Central memory CD4-positive, alpha-beta T cell (primary cell): ENCODE measurements at places on chromosomes 2 and 18.

DNA sequence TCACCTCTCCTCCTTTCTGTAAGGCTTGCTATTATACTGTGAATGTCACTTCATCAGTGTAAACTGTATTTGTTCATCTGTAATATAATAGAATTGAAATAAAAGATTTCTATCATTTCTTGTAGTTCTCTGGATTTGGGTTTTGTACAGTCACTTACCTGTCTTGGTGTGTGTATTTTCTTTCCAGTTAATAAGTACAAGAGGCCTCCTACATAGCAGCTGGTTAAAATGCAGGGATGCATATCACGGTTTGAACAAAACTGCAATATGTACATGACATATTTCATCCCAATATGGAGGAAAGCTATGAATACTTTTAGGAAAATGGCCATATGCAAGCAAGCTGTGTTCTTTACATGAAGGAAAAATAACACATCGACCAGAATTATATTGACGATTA, 5.4 kb upstream of the STAT1 start:
- no peak for DNase-seq

GRCh38 chr2:70247364-70248180, 856 bp downstream of the TIA1 start:
- no peak for DNase-seq

- DNase-seq = no peak
Measured at GRCh38 chr2:70192516-70192915, 1.7 kb upstream of the C2orf42 start.

DNA sequence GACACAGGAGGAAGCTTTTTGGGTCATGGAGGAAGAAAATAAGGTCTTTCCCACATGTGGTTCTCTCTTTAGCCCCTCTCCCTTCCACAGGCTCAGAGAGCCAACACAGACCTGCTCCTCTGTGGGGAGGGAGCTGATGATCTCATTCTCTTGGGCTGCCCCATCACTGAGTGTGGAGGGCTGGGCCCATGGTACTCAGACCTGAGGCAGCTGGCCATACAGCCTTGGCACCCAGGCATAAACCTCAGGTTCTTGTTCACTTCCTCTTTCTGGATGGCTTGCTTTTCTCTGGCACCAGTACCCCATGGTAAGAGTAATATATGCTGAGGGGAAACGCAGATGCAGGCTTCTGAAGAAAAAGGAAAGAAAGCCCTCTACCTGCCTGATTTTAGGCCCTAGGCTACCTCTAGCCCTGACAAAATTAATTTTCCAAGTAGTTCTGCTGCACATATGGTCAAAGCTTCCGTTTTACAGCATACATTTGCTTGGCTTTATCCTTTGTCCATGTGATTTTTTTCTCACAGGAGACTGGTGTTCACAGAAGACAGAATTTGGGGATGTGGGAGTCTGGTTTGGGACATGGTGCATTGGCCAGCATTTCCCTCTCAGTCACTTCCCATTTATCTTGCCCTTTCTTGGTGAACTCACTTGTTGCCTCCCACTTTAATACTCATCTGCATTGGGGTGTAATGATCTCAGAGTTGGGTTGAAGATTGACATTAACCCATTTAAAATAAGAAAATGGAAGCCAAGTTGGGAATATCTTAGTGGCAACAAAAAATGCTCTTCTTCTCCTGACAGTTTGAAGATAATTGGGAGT, 11.1 kb downstream of the DHRS9 start:
- no peak for DNase-seq

DNA sequence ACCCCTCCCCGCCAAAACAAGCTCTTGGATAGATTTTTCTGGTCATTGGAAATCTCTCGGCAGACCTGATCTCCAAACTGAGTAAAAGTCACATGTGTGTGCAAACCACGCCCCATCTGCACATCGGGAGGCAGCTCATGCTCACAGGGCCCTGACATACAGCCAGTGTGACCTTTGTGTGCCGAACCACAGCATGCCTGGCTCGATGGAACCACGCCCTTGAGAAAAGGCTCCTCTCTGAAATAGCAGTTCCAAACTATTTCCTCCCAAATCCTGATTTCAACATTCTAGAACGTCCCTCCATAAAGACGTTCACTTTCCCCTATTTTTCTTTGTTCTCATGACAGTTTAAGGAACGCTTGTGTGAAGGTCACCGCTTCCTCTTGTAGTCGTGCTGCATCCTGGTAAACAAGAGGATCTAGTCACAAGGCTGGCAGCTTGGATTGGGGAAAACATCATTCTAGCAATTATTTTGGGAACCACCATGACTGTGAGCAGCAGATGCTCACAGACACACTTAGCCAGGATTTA, 59.3 kb upstream of the MAP4K4 start:
- no peak for DNase-seq

GRCh38 chr2:100589527-100589926, 26.7 kb downstream of the PDCL3 start:
- DNase-seq = no peak

DNA sequence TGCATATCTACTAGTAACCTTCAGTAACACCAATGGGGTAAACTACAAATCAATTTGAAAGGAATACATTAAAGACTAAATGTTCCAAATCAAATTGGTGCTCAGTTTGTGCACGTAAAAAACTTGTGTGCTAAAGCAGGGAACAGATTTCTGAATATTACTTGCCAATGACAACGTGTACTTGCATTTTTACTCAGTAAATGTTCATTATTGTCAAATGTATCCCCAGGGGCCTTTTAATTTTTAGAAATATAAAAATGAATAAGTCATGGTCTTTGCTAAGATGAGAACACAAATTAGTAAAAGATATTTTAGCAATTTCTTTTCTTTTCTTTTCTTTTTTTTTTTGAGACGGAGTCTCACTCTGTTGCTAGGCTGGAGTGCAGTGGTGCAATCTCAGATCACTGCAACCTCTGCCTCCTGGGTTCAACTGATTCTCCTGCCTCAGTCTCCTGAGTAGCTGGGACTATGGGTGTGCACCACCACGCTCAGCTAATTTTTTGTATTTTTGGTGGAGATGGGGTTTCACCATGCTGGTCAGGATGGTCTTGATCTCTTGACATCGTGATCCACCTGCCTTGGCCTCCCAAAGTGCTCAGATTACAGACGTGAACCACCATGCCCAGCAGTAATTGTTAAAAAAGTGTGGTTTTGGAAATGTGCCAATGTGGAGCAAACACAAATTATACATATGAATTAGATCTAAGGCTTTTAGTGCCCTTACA, 52.6 kb downstream of the PMAIP1 start:
- no peak for DNase-seq

GRCh38 chr18:33495278-33495677, 54.8 kb upstream of the CCDC178 start:
- DNase-seq = no peak

- no peak for DNase-seq
Measured at GRCh38 chr18:39341129-39341528, 1775.5 kb upstream of the CELF4 start.

GRCh38 chr2:3132466-3132865, 245.2 kb downstream of the EIPR1 start:
- DNase-seq = no peak

- DNase-seq = no peak
Measured at GRCh38 chr18:80200932-80201672, 46.2 kb downstream of the PARD6G start.

GRCh38 chr2:61436092-61436491, 34.8 kb downstream of the USP34 start:
- DNase-seq = no peak

GRCh38 chr2:2523461-2524347, 192.6 kb upstream of the MYT1L start:
- no peak for DNase-seq

DNA sequence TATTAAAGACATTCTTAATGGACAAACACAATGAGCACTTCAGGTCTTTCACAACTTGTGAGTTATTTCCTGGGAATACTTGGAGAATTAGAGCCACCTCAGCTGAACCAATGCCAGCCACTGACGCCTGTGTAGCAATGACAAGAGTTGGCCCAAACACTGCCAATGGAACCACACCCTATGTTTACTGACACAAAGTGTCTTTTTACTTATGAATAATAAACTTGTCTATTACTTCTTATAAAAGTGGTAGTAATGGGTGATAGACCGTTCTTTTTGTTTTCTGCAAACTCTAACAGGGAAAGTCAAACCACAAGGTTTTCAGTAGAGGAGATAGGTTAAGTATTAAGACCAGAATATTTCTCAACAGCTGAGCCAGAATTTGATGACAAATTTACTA, 12.5 kb upstream of the CHAC2 start:
- DNase-seq = no peak

DNA sequence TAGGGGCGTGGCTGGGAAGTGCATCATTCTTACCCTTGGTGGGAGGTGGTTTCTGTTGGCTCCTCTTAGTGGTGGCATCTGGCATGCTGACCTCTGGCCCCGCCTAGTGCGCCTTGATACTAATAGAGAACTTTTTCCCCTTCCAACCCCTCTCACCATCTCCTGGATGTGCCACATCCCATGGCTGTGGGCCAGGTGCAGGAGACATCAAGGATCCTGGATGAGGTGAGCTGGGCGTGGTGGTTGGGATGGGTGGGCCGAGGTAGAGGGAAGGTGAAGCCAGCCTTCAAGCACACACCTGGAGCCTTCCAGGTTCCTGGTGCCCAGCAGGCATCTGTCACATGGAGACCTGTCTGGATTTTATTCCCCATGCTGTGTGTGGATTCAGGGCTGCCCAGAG, 149.2 kb downstream of the DYSF start:
- no peak for DNase-seq

GRCh38 chr2:194867328-194867727, 789.7 kb upstream of the SLC39A10 start:
- no peak for DNase-seq

GRCh38 chr2:38421274-38422056, 44.4 kb upstream of the ATL2 start:
- DNase-seq = no peak

DNA sequence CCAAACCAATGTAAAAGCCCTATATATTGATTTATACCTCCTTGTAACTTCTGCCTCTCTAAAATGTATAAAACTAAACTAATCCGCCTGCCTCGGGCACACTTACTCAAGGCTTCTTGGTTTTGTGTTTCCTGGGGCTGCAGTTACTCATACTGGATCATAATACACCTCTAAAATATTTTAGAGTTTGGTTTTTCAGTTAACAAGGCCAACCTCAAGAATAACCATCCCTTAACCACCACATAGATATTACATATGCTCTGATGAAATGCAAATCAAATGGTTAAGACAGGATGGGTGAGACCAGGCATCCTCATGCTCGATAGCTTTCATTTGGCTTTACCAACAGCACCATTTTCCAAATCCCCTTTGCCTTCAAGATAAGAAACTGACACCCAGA, 46.4 kb downstream of the UXS1 start:
- peak; percentile 33 for DNase-seq

GRCh38 chr2:224870341-224870740, 154.2 kb upstream of the CCDC195 start:
- DNase-seq = no peak

GRCh38 chr2:58350484-58350883, 109.4 kb upstream of the FANCL start:
- no peak for DNase-seq

DNA sequence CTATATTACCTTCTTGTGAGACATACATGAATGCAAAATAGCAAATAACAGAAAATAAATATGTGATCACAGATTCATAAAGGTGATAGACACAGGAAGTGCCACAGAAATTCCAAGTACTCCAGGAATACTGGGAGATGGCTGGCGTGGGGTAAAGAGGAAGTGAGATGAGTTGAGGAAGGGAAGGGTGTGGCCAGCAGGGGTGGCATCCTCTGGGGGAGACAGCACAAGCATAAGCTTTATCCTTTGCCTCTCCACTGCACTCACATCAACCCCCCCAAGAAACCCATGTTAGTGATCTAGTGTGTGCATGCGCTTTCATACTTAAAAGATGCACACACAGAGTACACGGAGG, 94.8 kb upstream of the B3GNT7 start:
- no peak for DNase-seq

DNA sequence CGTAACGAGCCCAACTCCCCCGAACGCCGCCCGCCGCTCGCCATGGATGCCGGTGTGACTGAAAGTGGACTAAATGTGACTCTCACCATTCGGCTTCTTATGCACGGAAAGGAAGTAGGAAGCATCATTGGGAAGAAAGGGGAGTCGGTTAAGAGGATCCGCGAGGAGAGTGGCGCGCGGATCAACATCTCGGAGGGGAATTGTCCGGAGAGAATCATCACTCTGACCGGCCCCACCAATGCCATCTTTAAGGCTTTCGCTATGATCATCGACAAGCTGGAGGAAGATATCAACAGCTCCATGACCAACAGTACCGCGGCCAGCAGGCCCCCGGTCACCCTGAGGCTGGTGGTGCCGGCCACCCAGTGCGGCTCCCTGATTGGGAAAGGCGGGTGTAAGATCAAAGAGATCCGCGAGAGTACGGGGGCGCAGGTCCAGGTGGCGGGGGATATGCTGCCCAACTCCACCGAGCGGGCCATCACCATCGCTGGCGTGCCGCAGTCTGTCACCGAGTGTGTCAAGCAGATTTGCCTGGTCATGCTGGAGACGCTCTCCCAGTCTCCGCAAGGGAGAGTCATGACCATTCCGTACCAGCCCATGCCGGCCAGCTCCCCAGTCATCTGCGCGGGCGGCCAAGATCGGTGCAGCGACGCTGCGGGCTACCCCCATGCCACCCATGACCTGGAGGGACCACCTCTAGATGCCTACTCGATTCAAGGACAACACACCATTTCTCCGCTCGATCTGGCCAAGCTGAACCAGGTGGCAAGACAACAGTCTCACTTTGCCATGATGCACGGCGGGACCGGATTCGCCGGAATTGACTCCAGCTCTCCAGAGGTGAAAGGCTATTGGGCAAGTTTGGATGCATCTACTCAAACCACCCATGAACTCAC, 673 bp downstream of the PCBP1 start:
- no peak for DNase-seq

DNA sequence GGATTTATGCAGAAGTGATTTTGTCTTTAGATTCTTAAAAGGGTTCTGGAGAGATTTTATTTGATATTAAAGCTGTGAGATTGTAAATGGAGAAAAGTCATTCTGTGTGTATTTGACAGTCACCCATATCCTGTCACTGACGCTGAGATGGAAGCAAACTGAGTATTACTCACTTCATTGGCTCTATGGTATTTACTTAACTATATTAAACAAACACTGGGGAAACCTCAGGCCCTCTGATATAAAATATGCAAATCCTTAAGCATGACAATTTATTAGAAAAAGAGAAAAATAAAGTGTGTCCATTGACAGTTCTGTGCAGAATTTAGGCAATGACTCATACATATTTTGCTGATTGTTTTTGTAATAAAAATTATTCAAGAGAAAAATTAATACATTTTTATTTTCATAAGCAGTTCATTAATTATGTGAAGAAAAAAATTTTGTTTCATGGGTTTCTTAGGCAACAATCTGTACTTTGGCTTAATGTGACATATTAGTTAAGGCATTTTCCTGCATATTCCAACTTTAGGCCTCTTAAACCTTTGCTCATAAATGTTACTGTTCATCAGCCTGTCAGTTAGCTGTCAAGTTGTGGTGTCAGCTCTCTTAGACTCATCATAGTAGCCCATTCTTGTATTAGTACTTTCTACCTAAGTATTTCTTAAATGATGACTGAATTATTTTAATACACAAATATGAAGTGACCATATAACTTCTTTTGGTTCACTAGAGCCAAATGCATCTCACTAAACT, 99.9 kb downstream of the PARD3B start:
- no peak for DNase-seq
